ENCODE measurements at places on chromosomes 4 and X. TPM values are rescaled to one million over a fixed set of nuclear protein-coding genes. Genes with fewer than 3 reads are reported as not detected.

The PCDH11X gene
- total RNA-seq = 0.14 TPM

The TKTL2 gene
- total RNA-seq = 13.6 TPM

The SFRP2 gene
- total RNA-seq = 6.1 TPM

The HERC5 gene
- total RNA-seq = 8.8 TPM

The HTR2C gene
- total RNA-seq = not detected

The CTAG2 gene
- total RNA-seq = not detected

The TGIF2LX gene
- not detected for total RNA-seq

The TIMM17B gene
- 85.8 TPM for total RNA-seq

The TRIML2 gene
- 0.74 TPM for total RNA-seq

The TMPRSS11A gene
- total RNA-seq = 0.45 TPM

The PRKG2 gene
- total RNA-seq = 5.2 TPM

The NPY1R gene
- 1.4 TPM for total RNA-seq

The ERCC6L gene
- 0.85 TPM for total RNA-seq

The TMEM47 gene
- 28.5 TPM for total RNA-seq

The NDP gene
- total RNA-seq = 3.3 TPM

The HSD17B10 gene
- 83.4 TPM for total RNA-seq

The DIPK2B gene
- total RNA-seq = 14.9 TPM

The ENPP6 gene
- total RNA-seq = 5.9 TPM

The MORF4L2 gene
- total RNA-seq = 287 TPM

The NAT8L gene
- 36.4 TPM for total RNA-seq

The GAGE12E gene
- total RNA-seq = not detected

The STPG2 gene
- total RNA-seq = 0.77 TPM

The MAGEA10 gene
- total RNA-seq = 8.0 TPM

The UGT2B7 gene
- not detected for total RNA-seq

The ADGRG2 gene
- 6.0 TPM for total RNA-seq

The SMIM43 gene
- total RNA-seq = not detected

The MBNL3 gene
- 282 TPM for total RNA-seq

The STATH gene
- total RNA-seq = not detected

The AWAT1 gene
- total RNA-seq = not detected

The MAP7D2 gene
- total RNA-seq = 1.3 TPM

The RTL5 gene
- total RNA-seq = 2.8 TPM

The LNX1 gene
- 13.1 TPM for total RNA-seq

All from prostate gland (tissue), 2 donors.